M059J (cell line): ENCODE measurements at places on chromosomes 6 and 20.

- no peak for DNase-seq
Observed at GRCh38 chr6:151008425-151008824, 142.9 kb downstream of the MTHFD1L start.

DNA sequence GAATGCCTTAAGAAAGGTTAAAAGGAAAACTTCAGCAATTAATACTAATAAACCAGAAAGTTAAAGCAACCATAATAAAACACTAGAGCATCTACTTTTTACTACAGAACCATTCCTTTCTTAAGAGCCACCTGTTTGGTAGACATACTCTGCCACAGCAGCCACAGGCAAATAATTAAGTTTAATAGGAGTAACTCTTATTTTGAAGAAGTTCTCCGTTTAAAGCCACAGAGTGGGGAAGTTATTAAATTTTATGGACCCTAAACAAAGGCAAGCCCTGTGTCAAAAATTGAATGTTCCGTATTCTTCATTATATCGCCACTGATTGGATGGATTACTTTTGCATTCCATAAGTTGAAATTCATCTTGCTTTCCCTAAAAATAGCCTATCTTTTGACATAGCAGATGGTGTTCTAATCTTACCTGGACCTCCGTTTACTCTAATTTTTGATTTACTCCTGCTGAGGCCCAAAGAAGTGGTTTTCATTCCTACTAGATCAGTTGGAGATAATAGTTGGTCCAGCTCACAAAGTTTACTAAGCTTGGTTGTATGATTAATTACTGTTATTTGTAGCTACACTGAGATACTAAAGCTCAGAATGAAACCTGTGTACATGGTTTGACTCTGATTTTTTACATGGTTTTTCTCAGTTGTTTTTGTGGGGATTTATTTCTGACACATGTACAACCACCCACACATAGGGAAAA, 140.4 kb upstream of the SUPT3H start:
- no peak for DNase-seq

- DNase-seq: peak; percentile 12
Observed at GRCh38 chr6:157272866-157273755, 50.2 kb downstream of the TMEM242 start.

DNA sequence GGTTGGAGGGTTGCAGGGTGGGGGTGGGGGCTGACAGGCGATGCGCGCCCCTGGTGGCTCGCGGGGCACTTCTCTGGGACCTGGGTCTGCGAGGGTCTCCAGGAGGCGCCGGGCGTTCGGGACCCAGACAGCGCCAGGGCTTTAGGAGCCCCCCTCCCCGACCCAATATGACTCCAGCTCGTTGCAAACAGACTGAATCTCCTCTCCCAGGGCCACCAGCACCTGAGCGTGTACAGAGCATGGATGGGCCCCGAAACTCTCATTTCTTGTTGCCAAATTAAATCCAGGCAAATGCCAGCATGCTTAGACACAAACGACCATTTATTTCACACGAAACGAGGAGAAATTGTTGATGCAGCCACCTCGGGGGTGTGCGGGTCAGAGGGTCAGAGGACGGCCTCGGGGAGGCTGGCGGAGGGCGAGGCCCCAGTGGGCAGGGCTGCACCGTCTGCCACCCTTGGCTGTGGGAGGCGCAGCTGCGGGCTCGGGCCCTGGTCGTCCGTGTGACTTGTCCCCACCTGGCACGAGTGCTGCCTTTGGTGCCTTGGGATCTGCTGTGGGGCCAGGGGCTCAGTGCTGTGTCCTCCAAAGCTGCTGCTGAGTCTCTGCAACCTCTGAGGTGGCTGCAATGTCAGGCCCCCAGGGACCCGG, 20.9 kb upstream of the GATA5 start:
- DNase-seq: no peak

DNA sequence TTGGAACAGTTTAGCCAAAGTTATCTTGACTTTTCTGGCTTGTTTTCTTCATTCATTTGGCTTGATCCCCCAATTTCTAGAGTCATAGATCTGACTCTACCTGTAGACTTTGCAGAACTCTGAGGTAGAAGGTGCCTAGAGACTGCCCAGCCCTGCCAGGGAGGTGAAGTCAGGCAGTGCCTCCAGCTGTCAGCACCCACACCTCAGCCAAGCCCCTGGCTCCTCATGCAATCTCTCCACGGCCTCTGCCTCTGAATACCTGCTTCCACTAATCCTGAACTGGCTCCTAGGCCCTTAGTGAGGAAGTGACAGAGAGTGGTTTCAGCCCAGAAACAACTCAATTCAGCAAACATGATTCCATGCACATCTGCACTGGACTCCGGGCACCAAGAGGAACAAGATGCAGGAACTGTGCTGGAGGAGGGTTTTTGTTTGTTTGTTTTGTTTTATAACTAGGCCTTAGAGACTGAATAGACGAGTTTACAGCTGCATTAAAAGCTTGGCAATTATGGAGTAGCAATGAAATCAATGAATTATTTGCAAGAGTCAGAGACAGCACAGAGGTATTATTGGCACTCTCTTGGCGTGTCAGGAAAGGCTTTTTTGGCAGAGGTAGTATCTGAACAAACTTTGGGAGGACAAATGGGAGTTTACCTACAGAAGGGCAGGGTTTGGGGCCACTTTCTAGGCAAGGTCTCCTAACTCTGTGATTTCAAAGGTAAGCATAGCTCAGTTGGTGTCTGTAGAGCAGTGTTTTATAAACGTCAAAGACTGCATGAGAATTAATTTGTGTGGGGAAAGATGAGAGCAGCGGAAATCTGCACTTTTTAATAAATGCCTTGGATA, 25.2 kb downstream of the TGM3 start:
- no peak for DNase-seq

DNA sequence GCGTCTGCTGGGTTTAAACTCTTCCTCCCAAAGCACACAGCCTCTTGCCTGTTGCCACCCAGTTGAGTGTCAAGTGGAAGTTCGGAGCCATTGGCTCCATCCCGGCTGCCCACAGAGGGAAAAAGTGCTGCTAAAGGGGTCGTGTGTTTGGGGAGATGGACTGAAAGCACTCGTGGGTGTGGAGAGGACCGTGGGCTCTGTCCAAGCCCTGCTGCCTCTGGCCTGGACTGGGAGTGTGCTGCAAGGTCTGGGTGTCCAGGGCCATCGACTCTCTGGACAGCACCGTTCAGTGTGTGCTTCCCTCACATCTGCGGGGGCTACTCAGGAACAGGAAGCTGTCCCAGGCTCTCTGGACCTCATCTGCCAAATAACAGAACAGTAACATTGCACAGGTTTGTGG, 269.3 kb downstream of the DLL1 start:
- no peak for DNase-seq

GRCh38 chr20:58880994-58881752, 28.7 kb downstream of the GNAS start:
- DNase-seq: no peak

DNA sequence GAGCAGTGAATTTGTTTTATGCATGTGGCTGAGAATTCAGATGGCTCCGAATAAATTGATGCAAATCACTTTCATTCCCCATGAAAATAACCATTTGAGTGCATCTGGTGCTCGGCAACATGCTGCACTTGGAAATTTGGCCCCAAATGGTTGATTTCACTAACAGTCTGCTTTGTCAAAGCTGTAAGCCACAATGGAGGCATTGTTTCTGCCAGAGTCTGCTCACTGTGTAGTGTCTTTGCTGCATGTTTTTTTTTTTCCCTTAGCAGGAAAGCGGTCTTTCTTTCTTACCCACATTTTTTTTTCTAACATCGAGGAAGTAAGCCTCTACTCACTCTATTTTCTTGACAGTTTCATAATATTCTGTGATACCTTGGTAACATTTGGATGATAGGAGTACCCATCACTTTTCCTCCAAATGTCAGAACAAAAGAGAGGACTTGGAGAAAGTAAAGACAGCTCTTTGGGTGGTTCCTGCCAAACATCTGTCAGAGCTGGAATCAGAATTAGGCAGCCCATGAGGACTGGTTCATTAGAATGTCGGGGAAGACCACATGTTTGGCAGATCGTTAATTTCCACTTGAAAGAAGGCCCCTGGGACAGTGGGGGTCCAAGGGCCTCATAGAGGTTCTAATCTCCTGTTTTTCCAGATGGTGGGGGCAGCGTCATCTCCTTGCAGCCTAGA, 149.5 kb downstream of the DOK5 start:
- DNase-seq: no peak

GRCh38 chr6:166305562-166306117, 2.6 kb downstream of the PRR18 start:
- no peak for DNase-seq

GRCh38 chr6:36340618-36341454, 4.1 kb upstream of the BNIP5 start:
- peak; percentile 66 for DNase-seq

DNA sequence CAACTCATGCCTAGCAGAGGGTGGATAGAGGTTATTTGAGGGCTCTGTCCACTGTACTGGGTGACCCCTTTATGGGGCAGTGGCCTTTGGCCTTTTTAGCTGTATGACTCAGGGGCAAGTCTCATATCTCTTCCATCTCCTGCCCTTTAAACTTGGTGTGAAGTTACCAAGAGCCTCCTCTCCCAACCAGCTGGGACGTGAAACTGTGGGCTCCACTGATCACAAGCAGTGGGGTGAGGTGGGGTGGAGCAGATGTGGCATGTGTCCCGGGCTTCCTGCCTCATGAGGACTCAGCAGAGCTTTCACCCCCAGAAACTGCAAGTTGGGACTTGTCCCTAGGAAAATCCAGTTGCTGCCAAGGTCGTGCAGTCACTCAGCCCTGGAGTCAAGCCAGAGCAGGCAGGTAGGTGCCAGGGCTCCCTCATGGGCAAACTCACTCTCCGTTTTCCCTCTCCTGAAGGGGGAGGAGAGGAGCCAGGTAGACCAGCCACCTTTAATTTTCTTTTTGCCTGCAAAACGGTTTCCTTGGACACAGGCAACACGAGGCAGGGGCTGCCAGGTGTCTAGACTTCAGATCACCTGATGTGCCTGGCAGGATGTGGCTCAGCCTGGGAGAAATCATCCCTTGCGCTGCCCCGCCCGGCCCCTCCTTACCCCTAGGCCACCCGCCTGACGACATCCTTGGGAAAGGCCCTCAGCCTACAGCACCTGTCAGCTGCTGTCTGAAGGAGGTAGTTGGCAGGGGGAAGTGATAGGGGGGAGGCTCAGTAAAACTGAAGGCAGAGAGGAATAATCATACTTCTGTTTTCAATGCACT, 4.0 kb downstream of the CDKN1A start:
- DNase-seq: peak; percentile 72

DNA sequence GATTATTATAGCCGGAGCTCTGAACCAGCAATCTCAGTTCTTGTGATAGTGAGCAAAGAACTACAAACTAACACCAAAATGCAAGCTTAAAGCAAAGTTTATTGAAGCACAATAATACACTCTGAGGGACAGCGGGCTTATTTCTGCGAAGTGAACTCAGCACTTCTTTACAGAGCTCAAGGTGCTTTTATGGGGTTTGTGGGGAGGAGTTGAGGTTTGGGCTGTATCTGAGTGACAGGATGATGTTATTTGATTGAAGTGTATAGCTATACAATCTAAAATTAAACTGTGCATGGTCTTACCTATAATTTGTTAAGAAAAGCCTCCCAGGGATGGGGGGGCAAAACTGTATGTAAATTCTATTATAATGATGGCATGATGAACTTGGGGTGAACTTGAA, 1.0 kb upstream of the HFE start:
- no peak for DNase-seq

GRCh38 chr6:125950293-125950692, 6.3 kb upstream of the HINT3 start:
- peak; percentile 89 for DNase-seq

DNA sequence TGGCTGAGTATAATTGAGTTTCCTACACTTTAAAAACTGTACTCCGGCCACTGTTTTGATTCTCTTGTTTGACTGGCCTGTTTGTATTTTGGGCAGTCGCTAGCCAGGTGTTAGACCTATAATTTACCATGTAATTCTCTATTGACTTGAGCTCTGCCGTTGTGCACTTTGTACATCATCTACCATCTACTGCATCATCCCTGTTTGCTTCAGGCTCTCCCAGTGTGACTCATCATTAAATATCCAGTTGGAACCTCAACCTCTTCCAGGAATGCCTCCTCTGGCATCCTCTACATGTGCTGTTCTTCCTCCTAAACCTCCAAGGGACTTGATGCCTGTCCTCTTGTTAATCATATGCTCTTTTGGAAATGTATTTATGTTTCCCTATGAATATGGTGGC, 72.3 kb downstream of the FARS2 start:
- DNase-seq: peak; percentile 70

- DNase-seq: no peak
Observed at GRCh38 chr6:65071480-65071879, 635.5 kb downstream of the EYS start.

- DNase-seq: no peak
Observed at GRCh38 chr6:111157412-111157811, 70.1 kb downstream of the SLC16A10 start.

GRCh38 chr6:86961455-86962200, 24.3 kb downstream of the HTR1E start:
- no peak for DNase-seq

DNA sequence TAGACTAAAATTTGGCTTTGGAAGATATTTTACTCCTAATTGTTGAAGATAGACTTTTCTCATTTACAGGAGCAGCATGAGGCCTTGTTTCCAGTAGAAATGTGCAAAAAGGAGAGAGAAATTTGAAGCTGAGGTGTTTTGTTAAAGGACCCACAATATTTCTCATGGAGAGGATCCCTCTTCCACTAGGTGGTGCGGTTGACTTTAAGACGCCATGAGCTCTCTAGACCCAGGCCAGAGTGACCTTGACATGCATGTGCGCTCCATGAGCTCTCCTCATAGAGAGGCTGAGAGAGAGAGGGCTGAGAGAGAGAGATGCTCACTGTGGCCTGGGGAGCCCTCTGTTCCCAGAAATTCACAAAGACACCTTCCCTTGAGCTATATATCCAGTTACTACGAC, 861.2 kb upstream of the EYS start:
- peak; percentile 26 for DNase-seq

DNA sequence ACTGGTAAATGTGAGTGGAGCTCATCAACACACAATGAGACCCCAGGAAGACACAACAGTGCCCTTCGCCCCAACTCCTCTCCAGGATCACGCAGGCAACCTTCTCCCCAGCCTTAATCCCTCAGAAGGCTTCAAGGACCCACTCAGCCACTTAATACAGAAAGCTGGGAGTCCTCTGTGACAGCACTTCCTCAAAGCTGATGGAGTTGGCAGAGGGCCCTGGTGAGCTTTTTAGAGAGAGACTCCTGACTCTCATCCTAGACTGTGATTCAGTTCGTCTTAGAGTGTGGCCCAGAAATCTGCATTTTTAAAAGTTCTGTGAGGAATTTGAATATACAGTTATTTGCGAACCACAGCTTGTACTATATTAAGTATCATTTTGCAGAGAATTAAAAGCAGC, 187.7 kb downstream of the UST start:
- peak; percentile 37 for DNase-seq

DNA sequence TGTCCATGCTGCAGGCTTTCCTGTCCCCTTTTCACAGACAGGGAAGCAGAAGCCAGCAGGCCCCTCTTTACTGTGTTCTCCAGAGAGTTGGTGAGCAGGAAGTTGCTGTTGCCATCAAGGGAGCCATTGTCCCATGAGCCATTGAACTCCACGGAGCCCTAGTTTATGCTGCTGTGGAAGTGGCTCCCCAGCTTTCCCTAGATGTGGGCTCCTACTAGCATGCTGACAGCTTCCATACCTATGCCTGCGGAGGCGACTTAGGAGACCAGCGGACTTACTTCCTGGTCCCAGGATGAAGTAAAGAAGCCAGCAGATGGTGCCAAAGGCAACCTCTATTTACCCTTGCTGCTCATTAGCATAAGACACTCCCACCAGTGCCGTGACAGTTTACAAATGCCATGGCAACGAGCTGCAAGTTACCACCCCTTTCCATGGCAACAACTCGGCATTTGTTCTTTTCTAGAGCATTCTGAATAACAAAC, 30.8 kb upstream of the FKBP1A start:
- peak; percentile 78 for DNase-seq
